ENCODE measurements at places on chromosomes 12 and 14.

- no peak for DNase-seq
These were observed 168.9 kb downstream of the ADGRD1 start for GRCh38 chr12:131122631-131123030.

DNA sequence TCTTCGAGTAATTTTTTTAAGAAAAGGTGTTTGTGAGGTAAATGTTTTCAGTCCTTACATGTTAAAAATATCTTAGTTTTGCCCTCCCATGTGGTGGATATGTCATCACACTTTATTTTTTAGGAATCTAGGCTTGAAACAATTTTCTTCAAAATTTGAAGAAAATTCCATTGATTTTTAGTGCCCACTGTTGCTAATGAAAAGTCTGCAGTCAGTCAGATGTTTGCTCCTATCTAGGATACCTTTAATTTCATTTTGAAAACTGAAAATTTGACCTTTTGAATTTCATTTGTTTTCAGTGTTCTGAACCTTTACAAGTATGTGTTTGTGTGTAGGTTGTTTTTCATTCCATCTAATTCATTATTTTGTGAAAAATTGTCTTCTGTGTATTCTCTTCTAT is 105.4 kb downstream of the LRRK2 start:
- no peak for DNase-seq

DNA sequence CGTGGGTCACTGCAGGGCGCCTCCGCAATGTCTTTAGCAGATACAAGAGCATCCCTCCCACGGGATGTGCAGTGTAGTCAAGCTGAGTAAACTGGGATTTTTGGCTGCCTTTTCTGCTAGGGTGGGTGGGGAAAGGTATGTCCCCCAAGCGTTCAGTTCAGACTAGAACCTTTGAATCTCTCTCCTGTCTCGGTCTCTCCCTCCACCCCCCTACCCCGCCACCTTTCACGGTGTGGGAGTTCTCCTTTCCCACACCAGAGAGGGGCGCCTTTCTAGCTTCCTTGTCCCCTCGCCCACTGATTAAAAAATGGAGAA is 525 bp upstream of the FAR2 start:
- DNase-seq: no peak

GRCh38 chr14:101461891-101462290 is 99.4 kb upstream of the DIO3 start:
- DNase-seq: no peak

GRCh38 chr12:11768233-11768965 is 118.9 kb downstream of the ETV6 start:
- DNase-seq: no peak

- no peak for DNase-seq
These were observed at the start of gene IRAK3 for GRCh38 chr12:66188584-66189485. Gene IRAK3, plus strand, starts transcription at chr12:66189214. Its CDS starts 86 bp downstream, at chr12:66189300.
